Gastrocnemius medialis (tissue), 4 donors: ENCODE measurements at places on chromosomes 16 and 17. TPM values are rescaled to one million over a fixed set of nuclear protein-coding genes. Genes with fewer than 3 reads are reported as not detected.
A peak's percentile ranks its signal among the peaks of the same experiment; 100 is the strongest.

GRCh38 chr16:27408602-27409031 is 6.6 kb downstream of the IL21R start:
- no peaks in the 10 kb centered on the region for H3K36me3 ChIP-seq
- H3K4me3 ChIP-seq, result no peak overlapping the region
- H3K27ac ChIP-seq, result no peak overlapping the region
- H3K4me1 ChIP-seq, result no peaks in the 10 kb centered on the region
- peaks cover 7% of the 10 kb centered on the region for H3K27me3 ChIP-seq

- no peak for DNase-seq
- H3K4me3 ChIP-seq, result no peak overlapping the region
- H3K36me3 ChIP-seq, result no peaks in the 10 kb centered on the region
- no peaks in the 10 kb centered on the region for H3K27me3 ChIP-seq
Observed at GRCh38 chr17:55274355-55275255, 9.8 kb downstream of the HLF start.

DNA sequence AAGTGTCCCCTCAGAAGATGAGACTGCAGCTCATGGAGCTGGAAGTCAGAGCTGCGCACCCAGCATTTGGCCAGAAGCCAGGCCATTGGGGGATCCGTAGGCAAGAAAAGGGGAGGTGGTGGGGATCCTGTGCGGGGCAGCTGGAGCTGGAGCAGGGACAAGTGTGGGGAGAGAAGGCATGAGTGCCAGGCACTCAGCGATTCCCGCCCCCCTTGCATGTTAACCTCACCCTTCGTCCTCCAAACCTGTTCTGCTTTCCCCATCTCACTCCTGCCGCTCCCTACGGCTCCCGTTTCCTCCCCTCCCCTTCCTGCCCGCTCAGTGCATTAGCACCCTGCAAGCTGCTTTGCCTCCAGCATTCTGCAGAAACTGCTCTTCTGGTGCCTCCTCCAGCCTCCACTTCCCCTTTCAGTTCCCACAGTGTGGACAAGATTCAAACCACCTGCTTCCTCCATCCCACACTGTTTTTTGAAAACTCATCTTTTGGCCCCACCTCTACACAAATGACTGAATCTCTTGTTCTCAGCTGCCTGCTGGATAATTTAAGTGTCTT is 5.6 kb downstream of the ALOX15 start:
- H3K27ac ChIP-seq, result no peak overlapping the region
- no peak for DNase-seq
- no peaks in the 10 kb centered on the region for H3K4me1 ChIP-seq
- peaks cover 29% of the 10 kb centered on the region for H3K27me3 ChIP-seq
- H3K36me3 ChIP-seq, result no peaks in the 10 kb centered on the region

GRCh38 chr16:30473231-30474073 is 910 bp downstream of the ITGAL start:
- no peaks in the 10 kb centered on the region for H3K36me3 ChIP-seq
- H3K4me3 ChIP-seq, result no peak overlapping the region
- no peak overlapping the region for H3K27ac ChIP-seq
- H3K4me1 ChIP-seq, result no peaks in the 10 kb centered on the region
- no peak for DNase-seq
- H3K27me3 ChIP-seq, result peaks cover 25% of the 10 kb centered on the region

- H3K36me3 ChIP-seq, result no peaks in the 10 kb centered on the region
- DNase-seq, result peak; percentile 81
- H3K4me1 ChIP-seq, result peaks cover 48% of the 10 kb centered on the region
- no peaks in the 10 kb centered on the region for H3K27me3 ChIP-seq
- H3K4me3 ChIP-seq, result no peak overlapping the region
Observed at GRCh38 chr16:68202091-68202519, 33.8 kb downstream of the ESRP2 start.

DNA sequence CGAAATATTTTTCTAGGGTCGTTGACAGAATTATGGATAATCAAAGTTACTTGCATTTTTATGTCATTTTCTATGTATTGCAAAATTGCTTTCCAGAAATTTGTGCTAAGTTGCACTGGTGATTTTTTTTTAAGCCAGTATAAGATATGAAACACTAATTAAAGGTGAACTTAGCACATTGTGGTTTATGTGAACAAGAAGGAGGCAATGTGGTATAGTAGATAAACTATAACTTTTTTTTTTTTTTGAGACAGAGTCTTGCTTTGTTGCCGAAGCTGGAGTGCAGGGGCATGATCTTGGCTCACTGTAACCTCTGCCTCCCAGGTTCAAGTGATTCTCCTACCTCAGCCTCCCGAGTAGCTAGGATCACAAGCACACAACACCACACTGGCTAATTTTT is 13.2 kb downstream of the DGKE start:
- DNase-seq, result no peak
- H3K4me1 ChIP-seq, result peaks cover 2% of the 10 kb centered on the region
- no peaks in the 10 kb centered on the region for H3K36me3 ChIP-seq
- H3K27me3 ChIP-seq, result no peaks in the 10 kb centered on the region

GRCh38 chr17:73711916-73712315 is 67.7 kb upstream of the SDK2 start:
- H3K4me3 ChIP-seq, result no peak overlapping the region
- no peaks in the 10 kb centered on the region for H3K36me3 ChIP-seq
- no peak for DNase-seq
- H3K4me1 ChIP-seq, result no peaks in the 10 kb centered on the region
- H3K27me3 ChIP-seq, result peaks cover 21% of the 10 kb centered on the region

- DNase-seq, result peak; percentile 55
- peak overlapping the region; percentile 50 for H3K27ac ChIP-seq
- no peaks in the 10 kb centered on the region for H3K27me3 ChIP-seq
- no peak overlapping the region for H3K4me3 ChIP-seq
- no peaks in the 10 kb centered on the region for H3K36me3 ChIP-seq
Observed at GRCh38 chr17:29078183-29079045, 35.5 kb downstream of the PIPOX start.

DNA sequence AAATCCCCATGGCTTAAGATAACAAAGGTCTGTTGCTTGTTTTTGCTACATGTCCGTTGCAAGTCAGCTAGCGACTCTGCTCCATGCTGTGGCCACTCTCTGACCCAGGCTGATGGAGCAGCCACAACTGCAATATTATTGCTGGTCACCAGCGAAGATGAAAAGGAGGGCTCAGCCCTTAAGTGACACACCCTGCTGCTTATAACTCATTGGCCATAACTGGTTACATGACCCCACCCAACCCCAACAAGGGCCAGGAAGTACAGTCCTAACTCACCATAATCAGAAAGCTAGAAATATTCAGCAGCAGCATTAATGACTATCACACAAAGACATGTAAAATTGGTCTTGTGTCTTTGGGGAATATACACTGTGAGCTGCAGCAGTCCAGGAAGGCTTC is 224.3 kb downstream of the SOX9 start:
- no peak overlapping the region for H3K4me3 ChIP-seq
- no peaks in the 10 kb centered on the region for H3K36me3 ChIP-seq
- H3K27me3 ChIP-seq, result peaks cover 8% of the 10 kb centered on the region

- H3K4me3 ChIP-seq, result no peak overlapping the region
- H3K27ac ChIP-seq, result no peak overlapping the region
- peaks cover 5% of the 10 kb centered on the region for H3K4me1 ChIP-seq
Observed at GRCh38 chr17:34920676-34921075, 40.6 kb downstream of the CCT6B start.

DNA sequence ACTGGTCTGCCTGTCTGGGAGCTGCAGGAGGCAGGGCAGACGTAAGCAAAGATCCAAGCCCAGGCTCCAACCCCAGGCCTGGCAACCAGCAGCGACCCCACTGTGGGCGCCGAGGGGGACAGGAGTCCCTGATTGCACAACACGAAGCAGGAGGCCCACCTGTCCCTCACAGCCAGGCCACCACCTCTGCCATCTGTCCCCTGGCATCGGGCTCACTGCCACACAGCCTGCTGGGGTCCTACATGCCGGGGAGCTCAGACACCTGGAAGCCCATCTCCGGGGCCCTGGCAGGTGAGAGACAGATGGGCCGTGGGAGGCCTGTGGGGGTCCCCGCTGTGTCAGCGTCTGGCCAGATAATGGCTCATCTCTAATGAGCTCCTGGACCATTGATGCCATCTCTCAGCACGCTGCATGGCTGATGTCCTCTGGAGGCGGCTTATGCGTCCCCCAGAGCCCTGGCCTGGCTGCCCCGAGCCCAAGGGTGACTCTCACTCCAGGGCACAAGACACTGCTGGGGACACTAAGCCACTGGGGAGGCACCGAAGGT is 11.3 kb upstream of the RASD1 start:
- H3K27ac ChIP-seq, result peak overlapping the region; percentile 55
- H3K4me1 ChIP-seq, result peaks cover 14% of the 10 kb centered on the region
- H3K36me3 ChIP-seq, result no peaks in the 10 kb centered on the region

DNA sequence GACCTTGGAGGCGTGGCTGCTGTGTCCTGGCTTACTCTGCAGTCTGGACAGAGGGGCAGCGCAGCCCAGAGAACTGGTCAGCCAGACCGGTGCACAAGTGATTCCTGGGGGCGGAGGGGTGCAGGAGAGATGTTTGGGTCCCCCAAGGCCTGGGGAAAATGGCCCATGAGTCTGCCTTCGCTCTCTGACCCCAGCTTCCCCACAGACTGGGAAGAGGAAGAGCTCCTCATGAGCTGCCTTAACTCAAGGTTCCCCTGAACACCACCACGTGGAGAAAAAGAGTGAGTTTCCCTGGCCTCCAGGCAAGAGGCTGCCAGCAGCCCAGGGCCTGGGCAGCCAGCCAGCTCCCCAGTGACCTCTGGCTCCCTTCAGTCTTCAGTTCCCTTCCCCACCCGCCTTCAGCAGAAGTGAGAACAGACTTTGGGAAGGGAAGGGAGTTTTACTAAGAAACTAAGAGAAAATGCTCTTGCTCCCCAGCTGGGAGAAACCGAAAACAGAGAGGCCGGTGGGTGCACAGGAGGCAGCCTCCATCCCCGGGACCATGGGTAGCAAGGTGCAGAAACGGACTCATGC is 2.0 kb upstream of the C17orf99 start:
- H3K36me3 ChIP-seq, result no peaks in the 10 kb centered on the region
- peaks cover 28% of the 10 kb centered on the region for H3K4me1 ChIP-seq
- H3K27me3 ChIP-seq, result no peaks in the 10 kb centered on the region
- no peak overlapping the region for H3K4me3 ChIP-seq
- peak overlapping the region; percentile 29 for H3K27ac ChIP-seq
- peak; percentile 45 for DNase-seq

DNA sequence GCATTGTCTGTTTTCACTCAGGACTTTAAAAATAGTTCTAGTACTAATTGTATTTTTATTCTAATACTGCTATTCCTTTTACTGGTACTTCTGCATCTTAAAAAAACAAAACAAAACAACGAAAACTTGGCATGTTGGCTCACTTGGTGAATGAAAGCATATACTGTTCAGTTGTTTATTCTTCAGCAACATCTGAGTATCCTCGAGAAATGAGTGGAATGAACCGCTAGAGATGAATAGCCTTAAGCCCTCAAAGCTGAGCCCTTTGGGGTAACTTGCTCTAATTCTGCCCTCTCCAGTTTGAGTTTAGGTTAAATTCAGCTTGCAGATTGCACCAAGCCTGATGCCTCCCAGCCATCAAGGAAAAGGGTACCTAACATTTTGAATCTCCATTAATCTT is 126.5 kb downstream of the WWOX start:
- no peak for DNase-seq
- H3K36me3 ChIP-seq, result no peaks in the 10 kb centered on the region
- no peak overlapping the region for H3K4me3 ChIP-seq
- H3K27ac ChIP-seq, result no peak overlapping the region
- H3K27me3 ChIP-seq, result no peaks in the 10 kb centered on the region

- no peak overlapping the region for H3K27ac ChIP-seq
- DNase-seq, result no peak
- H3K27me3 ChIP-seq, result no peaks in the 10 kb centered on the region
- H3K4me1 ChIP-seq, result peaks cover 5% of the 10 kb centered on the region
- no peaks in the 10 kb centered on the region for H3K36me3 ChIP-seq
- H3K4me3 ChIP-seq, result no peak overlapping the region
Observed at GRCh38 chr17:81440511-81441244, 45.4 kb downstream of the BAHCC1 start.

- peak within 1 kb of the TSS; percentile 90 for H3K4me3 ChIP-seq
- peaks cover 21% of the 10 kb centered on the region for H3K4me1 ChIP-seq
- H3K27me3 ChIP-seq, result no peaks in the 10 kb centered on the region
- peak within 1 kb of the TSS; percentile 83 for H3K27ac ChIP-seq
- H3K36me3 ChIP-seq, result peaks cover 37% of the 10 kb centered on the region
Observed at GRCh38 chr17:75666959-75667790, at the start of the genes RECQL5 and SAP30BP. Gene RECQL5, minus strand, starts transcription at chr17:75667154. Its CDS starts 597 bp downstream, at chr17:75666557. Gene SAP30BP, plus strand, starts transcription at chr17:75667338. Its CDS starts 35 bp downstream, at chr17:75667373.

- H3K27me3 ChIP-seq, result no peaks in the 10 kb centered on the region
- no peaks in the 10 kb centered on the region for H3K36me3 ChIP-seq
- peaks cover 9% of the 10 kb centered on the region for H3K4me1 ChIP-seq
Observed at GRCh38 chr16:85471469-85472431, 141.4 kb upstream of the GSE1 start.

DNA sequence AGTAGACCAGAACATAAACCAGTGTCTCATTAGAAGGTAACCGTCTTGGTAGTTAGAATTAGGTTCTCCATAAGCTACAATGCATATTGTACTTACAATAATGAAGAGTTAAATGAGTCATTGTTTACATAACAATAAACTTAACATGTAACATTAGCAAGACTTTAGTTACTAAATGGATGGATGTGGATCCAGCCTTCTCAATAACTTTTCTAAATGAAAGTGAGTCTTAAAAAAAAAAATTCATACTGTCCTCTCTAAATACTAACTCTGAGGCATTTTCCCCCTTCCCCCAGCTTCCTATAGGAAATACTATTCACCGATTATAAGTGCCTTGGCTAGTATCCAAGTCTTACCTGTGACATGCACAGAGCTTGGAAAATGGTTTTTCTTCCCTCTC is 155.3 kb downstream of the CYB561 start:
- no peaks in the 10 kb centered on the region for H3K27me3 ChIP-seq
- no peaks in the 10 kb centered on the region for H3K36me3 ChIP-seq
- no peaks in the 10 kb centered on the region for H3K4me1 ChIP-seq
- no peak overlapping the region for H3K27ac ChIP-seq
- no peak for DNase-seq
- H3K4me3 ChIP-seq, result no peak overlapping the region

The FBXO39 gene
- not detected for total RNA-seq

The AXIN2 gene
- 19.3 TPM for total RNA-seq

The WFDC1 gene
- 0.49 TPM for total RNA-seq

The AATK gene
- 1.3 TPM for total RNA-seq

The ALDOA gene
- total RNA-seq, result 10,805 TPM
